ENCODE measurements at places on chromosomes 12 and 14. TPM values are rescaled to one million over a fixed set of nuclear protein-coding genes. Genes with fewer than 3 reads are reported as not detected.

Gene KCNA5
- total RNA-seq = 3.2 TPM

Gene KRT84
- total RNA-seq = not detected

Gene CLEC6A
- total RNA-seq = not detected

Gene HHIPL1
- total RNA-seq = 0.15 TPM

Gene LIN7A
- 3.9 TPM for total RNA-seq

Gene WNT1
- not detected for total RNA-seq

Gene KLHL33
- 1.9 TPM for total RNA-seq

Measured in gastrocnemius medialis (tissue), 4 donors.